SK-N-SH (cell line): ENCODE measurements at places on chromosomes 2 and 18. TPM values are rescaled to one million over a fixed set of nuclear protein-coding genes. Genes with fewer than 3 reads are reported as not detected.

GRCh38 chr2:203744091-203744490 is 37.7 kb downstream of the CD28 start:
- DNase-seq: no peak

- DNase-seq: no peak
Measured at GRCh38 chr18:9081940-9082339, 20.6 kb upstream of the NDUFV2 start.

HS1BP3 gene
- 18.7 and 20.1 TPM in 2 replicates for polyA plus RNA-seq

DAPL1 gene
- not detected in 2 replicates for polyA plus RNA-seq

DNA sequence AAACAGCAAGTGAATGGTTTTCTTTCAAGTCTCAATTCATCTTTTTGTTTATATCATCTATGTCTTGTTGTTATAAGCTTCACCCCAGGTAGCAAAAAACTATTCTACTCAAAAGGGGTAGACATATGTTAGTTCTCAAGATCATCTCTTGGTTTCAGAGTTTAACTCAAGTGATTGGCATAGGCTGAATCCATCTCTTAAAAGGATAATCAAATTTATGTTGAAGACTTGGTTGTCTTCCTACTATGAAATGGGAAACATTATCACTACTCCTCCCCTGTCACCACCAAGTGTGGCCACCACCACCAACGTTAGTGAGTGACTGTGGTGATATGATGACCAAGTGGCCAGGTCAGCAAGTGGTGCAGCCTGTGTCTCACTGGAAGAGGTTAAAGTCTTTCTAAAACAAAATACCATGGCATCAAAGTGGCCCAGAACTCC is 1.5 kb downstream of the IL1B start:
- DNase-seq: no peak

DNA sequence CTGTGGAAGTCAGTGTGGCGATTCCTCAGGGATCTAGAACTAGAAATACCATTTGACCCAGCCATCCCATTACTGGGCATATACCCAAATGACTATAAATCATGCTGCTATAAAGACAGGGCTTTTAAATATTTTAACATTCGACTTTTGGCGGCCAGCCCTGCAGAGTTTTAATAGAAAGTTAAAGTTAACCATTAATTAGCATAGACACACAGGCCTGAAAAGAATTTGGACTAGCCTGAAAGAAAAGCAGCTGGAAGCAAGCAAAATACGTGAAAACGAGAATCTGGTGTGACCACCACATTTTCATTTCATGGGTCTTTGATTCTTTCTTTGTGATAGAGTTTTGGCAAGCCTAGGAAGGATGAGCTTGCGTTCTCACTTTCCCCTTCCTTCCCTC is 184.0 kb downstream of the SCG2 start:
- DNase-seq: no peak

DNA sequence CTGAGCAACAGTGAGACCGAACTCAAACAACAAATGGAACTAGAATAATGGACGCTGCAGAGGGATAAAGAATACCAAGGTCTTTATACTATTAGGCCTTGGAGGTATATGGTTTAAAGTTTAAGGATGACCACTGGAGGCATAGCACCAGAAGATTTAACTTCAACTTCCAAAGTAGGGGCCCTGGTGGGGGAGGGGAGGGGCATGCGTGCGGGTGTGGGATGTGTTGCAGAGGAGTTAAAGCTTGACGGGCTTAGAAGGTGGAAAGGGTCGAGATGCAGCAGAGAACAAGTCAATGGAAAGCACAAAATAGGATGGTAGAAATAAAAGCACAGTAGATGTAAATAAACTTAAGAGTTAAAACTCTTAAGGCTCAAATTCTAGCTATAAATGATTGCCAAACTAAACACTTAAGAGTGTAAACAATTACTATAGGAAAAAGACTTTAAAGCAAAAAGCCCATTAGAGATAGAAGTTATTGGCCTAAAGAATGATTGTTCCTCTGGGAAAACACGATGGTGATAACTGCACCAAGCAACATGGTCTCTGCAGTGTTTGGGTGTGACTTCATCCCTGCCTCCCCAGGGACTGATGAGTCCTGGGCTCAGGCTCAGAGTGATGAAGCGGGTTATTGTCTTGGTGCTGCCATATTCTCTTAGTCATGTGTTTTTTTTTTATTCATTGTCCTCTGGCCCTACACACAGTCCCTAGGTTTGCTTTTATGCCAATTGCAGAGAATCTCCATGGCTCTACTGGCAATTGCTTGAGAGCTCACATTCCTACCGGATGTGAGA is 13.0 kb downstream of the RRM2 start:
- no peak for DNase-seq

GRCh38 chr2:149087751-149088150 is 49.3 kb downstream of the LYPD6B start:
- DNase-seq: no peak

GRCh38 chr2:9234680-9235146 is 28.1 kb downstream of the ASAP2 start:
- no peak for DNase-seq

DNA sequence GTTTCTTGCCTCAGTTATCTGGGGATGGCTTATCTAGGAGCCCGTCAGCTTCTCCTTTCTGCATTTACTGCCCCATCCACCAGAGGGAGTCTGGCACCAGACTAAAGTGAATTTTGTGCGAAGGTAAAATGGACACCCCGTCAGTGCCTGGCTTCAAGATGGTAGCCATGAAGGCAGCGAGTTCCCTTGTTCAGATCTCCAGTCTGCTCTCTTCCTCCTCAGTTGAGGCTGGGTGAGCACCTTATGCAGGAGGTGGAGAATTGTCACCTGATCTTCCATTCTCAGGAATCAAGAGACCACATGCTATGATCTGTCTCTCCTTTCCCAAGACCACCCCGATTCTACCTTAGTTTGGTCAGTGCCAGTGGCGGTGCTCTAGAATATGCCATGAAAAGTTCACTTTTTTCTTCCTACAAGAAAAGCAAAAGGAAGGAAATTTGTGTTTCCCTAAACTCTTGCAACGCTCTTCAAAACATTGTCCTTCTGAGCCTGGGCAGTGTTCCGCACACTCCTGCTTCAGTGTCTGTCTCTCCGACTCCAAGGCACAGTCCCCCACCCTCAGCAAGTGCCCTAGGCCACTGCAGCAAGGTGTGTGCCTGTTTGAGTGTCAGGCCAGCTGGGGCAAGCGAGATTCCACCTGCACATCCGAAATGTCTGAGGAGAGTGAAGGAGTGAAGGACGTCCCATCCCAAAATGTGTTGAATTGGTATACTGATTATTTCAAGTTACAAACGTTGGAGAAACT is 168.6 kb downstream of the SS18 start:
- DNase-seq: peak; percentile 20

AKAIN1 gene
- polyA plus RNA-seq: not detected in 2 replicates

PROKR1 gene
- not detected in 2 replicates for polyA plus RNA-seq

DNA sequence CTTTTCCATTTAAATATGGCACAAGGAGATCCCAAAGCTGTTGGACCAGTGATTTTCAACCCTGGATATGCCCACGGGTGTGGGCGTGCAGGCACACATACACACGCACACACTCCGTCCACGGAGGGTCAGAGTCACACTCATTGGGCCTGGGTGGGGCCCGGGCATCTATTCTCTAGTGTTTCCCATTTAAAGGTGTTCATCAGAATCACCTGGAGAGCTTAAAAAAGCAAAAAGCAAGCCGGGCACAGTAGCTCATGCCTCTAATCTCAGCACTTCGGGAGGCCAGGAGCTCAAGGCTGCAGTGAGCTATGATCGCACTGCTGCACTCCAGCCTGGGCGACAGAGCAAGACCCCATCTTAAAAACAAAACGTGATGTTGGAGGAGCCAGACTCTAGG is 329.0 kb downstream of the GBX2 start:
- DNase-seq: no peak

DNA sequence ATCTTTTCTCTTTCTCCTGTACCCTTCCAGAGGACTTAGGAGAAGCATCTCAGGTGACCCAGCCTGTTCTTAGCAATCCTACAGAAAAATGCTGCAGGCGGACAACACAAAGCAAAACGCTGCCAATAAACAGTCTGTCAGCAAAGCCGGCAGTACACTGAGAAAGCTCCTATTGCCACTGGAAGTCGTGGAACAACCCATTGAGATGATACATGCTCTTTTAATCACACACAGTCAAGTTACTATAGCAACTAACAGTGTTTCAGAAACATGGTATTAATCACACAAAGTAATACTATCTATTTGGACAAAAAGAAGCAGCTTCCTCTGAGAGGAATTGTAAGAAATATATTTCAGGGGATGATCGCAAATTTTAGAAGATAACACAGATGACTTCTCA is 10.5 kb downstream of the CTLA4 start:
- no peak for DNase-seq

COL3A1 gene
- 900 and 987 TPM in 2 replicates for polyA plus RNA-seq

- DNase-seq: no peak
Measured at GRCh38 chr2:41914936-41915335, 132.9 kb upstream of the PKDCC start.

GRCh38 chr2:20223407-20224163 is 1.3 kb downstream of the SDC1 start:
- DNase-seq: peak; percentile 97

DNA sequence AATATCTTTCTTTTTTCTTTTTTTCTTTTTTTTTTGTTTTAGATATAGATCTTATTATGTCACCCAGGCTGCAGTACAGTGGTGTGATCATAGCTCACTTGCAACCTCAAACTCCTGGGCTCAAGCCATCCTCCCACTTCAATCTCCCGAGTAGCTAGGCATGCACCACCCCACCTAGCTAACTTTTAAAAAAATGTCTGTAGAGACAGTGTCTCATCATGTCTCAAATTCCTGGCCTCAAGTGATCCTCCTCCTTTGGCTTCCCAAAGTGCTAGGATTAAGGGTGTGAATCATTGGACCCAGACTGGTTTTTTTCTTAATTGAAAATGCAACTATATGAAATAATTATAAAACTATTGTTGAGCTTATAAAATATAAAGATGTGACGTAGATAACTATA is 9.8 kb upstream of the ZCCHC2 start:
- no peak for DNase-seq

GRCh38 chr2:64952511-64953482 is 36.4 kb upstream of the SLC1A4 start:
- DNase-seq: no peak

DNA sequence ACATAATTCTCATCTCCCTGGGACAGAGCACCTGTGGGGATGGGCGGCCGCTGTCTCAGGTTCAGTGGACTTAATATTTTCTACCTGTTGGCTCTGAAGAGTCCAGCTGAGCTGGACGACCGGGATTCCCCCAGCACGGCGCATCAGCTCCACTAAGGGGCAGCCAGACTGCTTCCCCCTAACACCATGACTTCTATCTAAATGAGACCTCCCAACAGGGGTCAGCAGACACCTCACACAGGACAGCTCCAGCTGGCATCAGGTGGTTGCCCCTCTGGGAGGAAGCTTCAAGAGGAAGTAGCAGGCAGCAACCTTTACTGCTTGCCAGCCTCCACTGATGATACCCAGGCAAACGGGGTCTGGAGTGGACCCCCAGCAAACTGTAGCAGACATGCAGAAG is 226.0 kb upstream of the DSEL start:
- no peak for DNase-seq

DNA sequence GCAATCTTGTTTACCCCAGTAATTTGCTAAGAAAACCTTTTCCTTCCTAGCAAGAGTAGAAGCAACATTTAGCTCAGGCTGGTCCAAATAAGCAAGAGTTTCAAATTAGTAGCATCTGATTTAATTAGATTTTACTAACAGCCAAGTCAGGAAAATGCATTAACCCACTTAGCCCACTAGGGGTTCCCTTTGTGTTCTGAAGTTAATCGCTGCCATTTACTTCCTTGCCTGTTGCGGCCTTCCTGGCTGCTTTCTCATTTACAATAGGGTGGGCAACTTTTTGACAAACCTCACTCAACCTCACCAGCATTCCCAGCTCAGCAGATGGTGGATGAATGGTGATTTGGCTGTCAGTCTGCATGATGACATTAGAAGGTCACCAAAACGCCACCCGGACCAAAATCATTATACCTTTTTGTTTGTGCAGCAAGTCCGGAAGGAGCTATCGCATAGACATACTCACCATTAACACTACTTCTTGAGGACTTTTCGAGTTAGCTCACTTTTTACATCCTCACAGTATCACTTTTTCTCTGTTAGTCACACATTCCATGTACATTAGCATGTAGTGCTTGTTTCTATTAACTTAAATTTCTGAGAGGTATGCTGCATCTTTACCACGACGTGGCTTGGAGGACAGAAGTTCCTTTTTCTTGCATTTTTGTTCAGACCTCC is 101.5 kb upstream of the SETBP1 start:
- peak; percentile 53 for DNase-seq

RAMP1 gene
- 21.2 and 27.9 TPM in 2 replicates for polyA plus RNA-seq
